ENCODE measurements at places on chromosomes 12 and 14.

GRCh38 chr12:104482113-104482512, 25.4 kb downstream of the CHST11 start:
- DNase-seq, result no peak

- DNase-seq, result no peak
Observed at GRCh38 chr14:26846388-26846787, 248.6 kb upstream of the NOVA1 start.

DNA sequence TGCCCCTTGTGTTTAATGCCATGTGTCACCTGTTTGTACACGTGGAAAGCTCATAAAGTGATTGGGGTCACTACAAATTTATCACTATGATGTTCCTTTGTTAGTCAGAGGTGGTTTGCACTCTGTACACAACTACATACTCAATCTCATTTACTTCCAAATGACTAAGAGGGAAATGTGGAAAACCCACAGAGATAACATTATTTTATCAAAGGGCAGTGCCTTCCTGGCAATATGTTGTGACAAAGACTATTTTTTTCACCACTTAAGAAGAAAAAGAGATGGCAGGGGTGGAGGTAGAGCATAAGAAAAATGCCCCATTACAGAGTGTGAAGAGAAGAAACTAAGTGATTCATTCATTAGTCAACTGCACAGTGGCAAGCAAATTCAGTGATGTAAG, 1064.1 kb upstream of the FLRT2 start:
- DNase-seq, result no peak

DNA sequence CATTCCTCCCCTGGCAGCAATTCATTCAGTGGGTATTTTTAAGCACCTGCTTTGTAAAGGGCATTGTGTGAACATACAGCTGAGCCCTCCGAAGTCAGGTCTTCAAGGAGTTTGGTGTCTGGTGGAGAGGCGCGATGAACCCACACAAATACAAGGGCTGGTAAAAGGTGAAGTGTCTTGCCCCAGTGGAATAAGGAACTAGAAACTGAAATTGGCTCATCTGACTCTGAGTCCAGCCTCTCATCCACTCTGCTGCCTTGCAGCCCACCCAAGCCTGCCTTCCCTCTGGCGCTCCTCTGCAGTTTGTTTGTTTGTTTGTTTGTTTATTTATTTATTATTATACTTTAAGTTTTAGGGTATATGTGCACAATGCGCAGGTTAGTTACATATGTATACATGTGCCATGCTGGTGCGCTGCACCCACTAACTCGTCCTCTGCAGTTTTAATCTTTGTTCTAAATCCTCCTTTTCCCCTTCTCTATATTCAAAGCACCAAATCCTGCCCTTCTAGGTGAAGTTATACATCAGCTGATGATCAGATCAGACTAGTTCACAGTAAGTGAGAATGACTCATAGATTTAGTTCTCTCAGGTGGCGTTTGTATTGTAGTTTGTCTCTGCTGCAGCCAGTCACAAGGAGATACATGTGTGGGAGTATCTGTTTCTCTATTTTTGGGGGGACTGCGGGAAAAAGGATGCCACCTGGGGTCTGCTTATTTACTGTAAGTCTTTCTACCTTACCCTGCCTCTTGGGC, 394.5 kb downstream of the APAF1 start:
- no peak for DNase-seq

DNA sequence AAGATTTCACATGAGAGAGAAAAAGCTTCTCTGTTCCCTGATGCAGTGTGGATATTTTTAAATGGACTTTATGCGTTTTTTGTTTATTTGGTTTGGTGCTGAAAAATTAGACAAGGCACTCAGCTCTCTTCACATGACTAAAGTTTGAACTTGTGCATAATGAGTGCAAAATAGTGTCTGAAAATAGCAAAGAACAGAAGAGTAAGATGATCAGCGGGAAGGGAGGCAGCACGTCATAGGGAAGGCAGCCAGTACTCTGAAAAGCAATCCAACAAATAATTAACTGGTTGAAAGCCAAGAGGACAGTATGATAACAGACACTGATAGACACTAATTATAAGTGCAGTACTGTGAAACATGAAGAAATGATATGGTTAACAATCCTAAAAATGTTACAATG, 46.6 kb upstream of the CDKN3 start:
- DNase-seq, result no peak

DNA sequence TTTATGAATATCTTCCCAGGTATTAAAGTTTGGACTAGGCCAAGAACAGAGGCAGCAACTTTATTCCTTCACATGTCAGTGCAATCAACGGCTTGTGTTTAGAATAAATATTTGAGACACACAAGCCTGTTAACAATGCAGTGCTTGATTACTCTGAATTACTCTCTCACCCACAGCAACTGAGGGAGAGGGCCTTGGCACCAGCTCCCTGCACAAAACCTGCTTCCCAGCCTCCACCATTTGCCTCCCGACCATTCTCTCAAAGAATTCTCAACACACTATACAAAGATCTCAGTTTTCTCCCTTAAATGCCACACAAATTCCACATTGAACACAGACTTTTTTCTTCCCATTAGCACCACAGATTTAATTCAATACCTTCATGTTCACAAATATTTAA, 77.0 kb downstream of the STON2 start:
- DNase-seq, result no peak

DNA sequence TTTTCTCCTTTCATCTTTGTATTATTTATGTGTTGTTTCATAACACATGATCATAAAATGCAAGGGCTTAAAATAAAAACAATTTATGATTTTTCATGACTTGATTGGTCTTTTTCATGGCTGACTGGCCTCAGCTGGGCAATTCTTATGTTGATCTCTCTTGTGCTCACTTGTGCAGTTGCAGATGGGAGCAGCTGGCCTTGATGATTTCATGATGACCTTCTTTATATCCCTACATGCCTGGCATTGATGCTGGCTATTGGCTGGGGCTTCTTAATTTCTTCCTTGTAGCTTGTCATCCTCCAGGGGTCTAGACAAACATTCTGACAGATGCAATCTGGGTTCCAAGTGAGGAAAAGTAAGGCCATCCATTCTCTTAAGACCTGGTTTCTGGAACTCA, 1832.8 kb upstream of the FLRT2 start:
- DNase-seq, result no peak

DNA sequence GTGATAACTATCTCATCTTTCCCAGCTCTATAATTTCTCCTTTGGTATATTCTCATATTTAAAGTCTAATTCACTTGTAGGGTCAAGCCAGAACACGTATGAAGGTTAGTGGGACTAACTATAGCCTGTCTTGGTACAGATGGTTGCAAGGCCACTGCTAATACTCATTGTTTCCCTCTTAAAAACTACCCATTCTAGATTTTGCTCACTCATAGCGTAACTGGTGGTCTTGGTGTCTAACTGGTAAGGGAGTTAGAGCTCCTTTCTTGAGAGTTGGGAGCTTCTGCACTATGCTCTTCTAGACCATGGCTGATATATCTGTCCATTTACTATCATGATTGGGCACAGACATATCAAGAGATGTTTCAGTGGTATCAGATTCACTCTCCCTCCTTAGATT, 8.8 kb downstream of the MGP start:
- DNase-seq, result no peak
